ENCODE measurements at places on chromosomes 7 and 10.

GRCh38 chr10:46225597-46225996 lies 61.2 kb upstream of the ANTXRL start:
- DNase-seq = no peak
- H3K27me3 ChIP-seq = no peaks in the 10 kb centered on the region
- H3K4me3 ChIP-seq = no peak overlapping the region
- peaks cover 42% of the 10 kb centered on the region for H3K36me3 ChIP-seq
- no peak overlapping the region for H3K27ac ChIP-seq

DNA sequence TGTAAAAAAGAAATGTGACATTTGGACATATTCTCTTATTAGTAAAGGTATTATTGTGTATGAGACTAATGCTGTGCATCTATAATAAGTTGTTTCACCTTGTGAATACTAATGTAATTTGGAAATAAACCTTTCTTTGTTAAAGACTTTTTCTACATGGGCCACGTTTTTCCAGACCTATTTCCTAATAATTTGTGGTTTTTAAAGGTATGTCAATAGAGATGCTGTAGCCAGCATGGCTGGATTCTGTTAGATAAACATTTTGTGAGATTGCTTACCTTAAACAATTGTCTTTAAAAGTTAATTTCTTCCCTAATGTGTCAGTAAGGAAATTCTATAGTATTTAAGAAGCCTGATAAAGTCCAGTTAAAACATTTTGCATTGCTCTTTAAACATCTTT lies 56.0 kb downstream of the KAT6B start:
- H3K4me1 ChIP-seq = no peaks in the 10 kb centered on the region
- H3K4me3 ChIP-seq = no peak overlapping the region
- no peak overlapping the region for H3K27ac ChIP-seq
- no peak for DNase-seq
- H3K36me3 ChIP-seq = no peaks in the 10 kb centered on the region
- no peaks in the 10 kb centered on the region for H3K27me3 ChIP-seq

- peaks cover 6% of the 10 kb centered on the region for H3K36me3 ChIP-seq
- H3K4me1 ChIP-seq = peaks cover 34% of the 10 kb centered on the region
- no peak for DNase-seq
- no peak overlapping the region for H3K4me3 ChIP-seq
- peaks cover 23% of the 10 kb centered on the region for H3K27me3 ChIP-seq
Measured at GRCh38 chr10:103750836-103751235, 104.5 kb downstream of the SH3PXD2A start.

- DNase-seq = no peak
- no peak overlapping the region for H3K4me3 ChIP-seq
- no peaks in the 10 kb centered on the region for H3K36me3 ChIP-seq
- H3K27me3 ChIP-seq = peaks cover 24% of the 10 kb centered on the region
Measured at GRCh38 chr10:86423739-86424138, 57.1 kb upstream of the GRID1 start.

GRCh38 chr7:74027683-74028320 lies at the start of gene ELN:
ELN (plus strand) TSS chr7:74028173; CDS start chr7:74028188, 15 bp downstream.
- no peak for DNase-seq
- no peak within 1 kb of the TSS for H3K27ac ChIP-seq
- H3K4me3 ChIP-seq = no peak within 1 kb of the TSS

DNA sequence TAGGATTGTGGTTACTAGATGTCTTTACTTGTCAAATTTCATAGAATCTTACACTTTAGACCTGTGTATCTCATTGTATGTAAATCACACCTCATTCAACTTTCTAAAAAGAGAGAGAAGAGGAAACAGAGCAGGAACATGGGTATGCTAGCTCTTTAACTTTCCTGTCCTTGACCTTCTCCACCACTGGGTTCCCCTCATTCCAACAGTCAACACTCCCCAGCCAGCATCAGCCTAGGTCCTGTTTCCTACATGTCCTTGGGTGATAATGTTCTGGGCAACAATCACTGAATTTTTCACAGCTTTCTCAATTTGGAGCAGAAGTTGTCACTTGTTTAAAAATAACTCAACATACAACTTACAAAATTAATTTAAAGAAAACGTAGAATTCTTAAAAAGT lies 9.2 kb upstream of the UNC5B start:
- no peak overlapping the region for H3K4me3 ChIP-seq
- no peaks in the 10 kb centered on the region for H3K4me1 ChIP-seq
- H3K27me3 ChIP-seq = peaks cover 39% of the 10 kb centered on the region
- H3K27ac ChIP-seq = no peak overlapping the region

GRCh38 chr7:23349484-23350157 lies 50.5 kb downstream of the MALSU1 start:
- no peak overlapping the region for H3K4me3 ChIP-seq
- H3K36me3 ChIP-seq = peaks cover 2% of the 10 kb centered on the region
- no peak for DNase-seq
- peaks cover 29% of the 10 kb centered on the region for H3K4me1 ChIP-seq
- H3K27me3 ChIP-seq = peaks cover 24% of the 10 kb centered on the region
- H3K27ac ChIP-seq = no peak overlapping the region

DNA sequence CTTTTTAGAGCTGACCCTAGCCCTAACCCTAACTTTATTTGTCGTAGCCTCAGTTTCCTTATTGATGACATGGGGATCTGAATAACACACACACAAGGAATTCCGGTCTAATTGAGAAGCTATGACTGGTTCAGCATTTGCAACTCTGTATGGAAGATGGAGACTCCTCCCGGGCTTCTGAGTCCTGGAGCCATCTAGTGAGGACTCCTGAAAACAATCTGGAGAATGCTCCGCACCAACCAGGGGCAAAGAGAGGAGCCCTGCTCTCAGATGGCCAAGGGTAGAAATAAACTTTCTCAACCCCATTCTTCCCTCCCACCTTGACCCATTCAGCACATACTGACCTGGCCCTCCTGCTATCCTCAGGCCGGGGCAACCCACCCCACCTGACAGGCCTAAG lies 26.4 kb downstream of the MBL2 start:
- H3K27ac ChIP-seq = no peak overlapping the region
- H3K36me3 ChIP-seq = no peaks in the 10 kb centered on the region
- H3K4me3 ChIP-seq = no peak overlapping the region
- no peaks in the 10 kb centered on the region for H3K27me3 ChIP-seq

DNA sequence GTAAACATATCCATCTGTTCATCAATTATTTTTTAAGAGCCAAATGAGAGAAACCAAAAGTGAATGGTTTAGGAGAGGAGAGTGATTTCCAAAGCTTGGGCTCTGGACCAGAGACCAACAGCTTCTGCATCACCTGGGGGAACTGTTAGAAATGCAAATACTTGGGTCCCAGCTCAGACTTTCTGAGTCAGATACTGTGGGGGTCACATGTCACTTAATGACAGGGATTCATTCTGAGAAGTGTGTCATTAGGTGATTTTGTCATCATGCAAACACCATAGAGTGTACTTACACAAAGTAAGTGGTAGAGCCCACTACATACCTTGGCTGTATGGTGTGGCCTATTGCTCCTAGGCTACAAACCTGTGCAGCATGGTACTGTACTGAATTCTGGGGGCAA lies 128.5 kb upstream of the PRR15 start:
- H3K27me3 ChIP-seq = peaks cover 4% of the 10 kb centered on the region
- peaks cover 3% of the 10 kb centered on the region for H3K4me1 ChIP-seq
- no peak overlapping the region for H3K27ac ChIP-seq
- DNase-seq = no peak

- peaks cover 57% of the 10 kb centered on the region for H3K4me1 ChIP-seq
- H3K4me3 ChIP-seq = peak overlapping the region; percentile 50
- peak; percentile 68 for DNase-seq
- peaks cover 4% of the 10 kb centered on the region for H3K27me3 ChIP-seq
- H3K36me3 ChIP-seq = no peaks in the 10 kb centered on the region
- H3K27ac ChIP-seq = peak overlapping the region; percentile 99
Measured at GRCh38 chr10:43417950-43418768, 9.2 kb upstream of the HNRNPF start.

DNA sequence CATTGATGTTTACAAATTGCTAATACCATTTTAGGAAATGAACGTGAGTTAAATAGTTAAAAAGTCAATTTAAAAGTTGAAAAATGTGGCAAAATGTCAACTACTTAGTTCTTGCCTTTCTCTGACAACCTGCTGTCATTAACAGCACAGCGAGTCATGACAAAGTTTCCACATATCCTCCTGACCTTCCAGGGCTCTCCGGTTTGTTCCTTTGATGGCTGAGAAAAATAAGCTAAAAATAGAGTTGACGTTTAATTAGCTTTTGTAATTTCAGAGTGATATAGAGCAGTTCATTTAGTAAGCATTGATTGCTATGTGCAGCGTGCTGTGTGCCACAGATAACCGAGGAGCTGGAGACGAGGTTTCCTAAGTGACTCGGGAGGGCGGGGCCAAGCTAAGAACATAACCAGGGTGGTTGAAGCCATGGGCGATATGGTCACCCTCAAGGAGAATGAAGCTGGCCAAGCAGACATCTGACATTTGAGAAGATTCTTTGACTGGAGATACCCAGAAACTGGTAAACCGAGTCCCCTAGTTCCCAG lies 47.9 kb downstream of the OGDH start:
- H3K4me3 ChIP-seq = no peak overlapping the region
- no peak for DNase-seq
- H3K27me3 ChIP-seq = no peaks in the 10 kb centered on the region
- no peaks in the 10 kb centered on the region for H3K4me1 ChIP-seq
- peak overlapping the region; percentile 49 for H3K27ac ChIP-seq

- H3K27ac ChIP-seq = no peak overlapping the region
- H3K4me1 ChIP-seq = peaks cover 13% of the 10 kb centered on the region
- no peaks in the 10 kb centered on the region for H3K36me3 ChIP-seq
- no peak for DNase-seq
- H3K27me3 ChIP-seq = peaks cover 23% of the 10 kb centered on the region
Measured at GRCh38 chr10:8359467-8359866, 305.0 kb downstream of the GATA3 start.

GRCh38 chr10:119658274-119658673 lies 7.1 kb downstream of the BAG3 start:
- no peak for DNase-seq
- no peak overlapping the region for H3K27ac ChIP-seq
- peaks cover 56% of the 10 kb centered on the region for H3K4me1 ChIP-seq
- peaks cover 31% of the 10 kb centered on the region for H3K36me3 ChIP-seq

DNA sequence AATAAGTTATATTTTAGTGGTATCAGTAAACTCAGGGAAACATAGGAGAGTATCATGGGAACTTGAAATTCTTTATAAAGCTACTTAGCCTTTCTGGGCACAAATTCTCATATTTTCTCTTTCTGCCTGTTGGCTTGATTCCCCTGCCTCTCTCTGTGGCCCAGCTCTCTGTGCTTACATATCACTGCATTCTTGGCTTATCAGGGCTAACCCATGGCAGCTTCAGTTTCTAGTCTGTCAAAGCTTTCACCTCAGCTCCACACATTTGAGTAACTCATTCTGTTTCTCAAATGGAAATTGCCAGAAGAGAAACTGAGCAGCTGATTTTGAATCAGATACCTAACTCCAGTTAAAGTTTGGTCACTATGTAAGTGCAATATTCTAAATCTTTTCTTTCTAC lies 713.1 kb downstream of the DNAJB9 start:
- no peak overlapping the region for H3K4me3 ChIP-seq
- H3K36me3 ChIP-seq = no peaks in the 10 kb centered on the region
- H3K4me1 ChIP-seq = no peaks in the 10 kb centered on the region
- no peak overlapping the region for H3K27ac ChIP-seq
- no peak for DNase-seq

DNA sequence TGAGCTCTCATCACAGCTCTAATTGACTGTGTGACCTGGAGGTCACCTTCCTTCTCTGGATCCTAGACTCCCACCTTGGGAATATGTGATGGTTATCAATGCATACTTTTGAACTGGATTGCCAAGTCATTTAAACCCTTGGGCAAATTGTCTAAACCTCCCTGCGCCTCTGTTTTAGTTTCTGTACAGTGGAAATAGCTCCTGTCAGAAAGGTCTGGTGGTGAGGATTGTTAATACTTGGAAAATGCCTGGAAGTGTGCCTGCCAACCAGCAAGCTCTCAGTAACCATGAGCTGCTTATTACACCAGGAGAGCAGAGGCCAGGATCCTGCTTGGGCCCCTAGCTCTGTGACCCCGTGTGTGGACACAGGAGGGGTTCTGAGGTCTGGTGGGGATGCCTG lies 108.7 kb upstream of the PPIF start:
- peaks cover 18% of the 10 kb centered on the region for H3K27me3 ChIP-seq
- peaks cover 23% of the 10 kb centered on the region for H3K4me1 ChIP-seq
- no peaks in the 10 kb centered on the region for H3K36me3 ChIP-seq
- no peak overlapping the region for H3K4me3 ChIP-seq
- H3K27ac ChIP-seq = no peak overlapping the region

- H3K36me3 ChIP-seq = peaks cover 2% of the 10 kb centered on the region
- peaks cover 9% of the 10 kb centered on the region for H3K4me1 ChIP-seq
- no peak overlapping the region for H3K27ac ChIP-seq
- no peaks in the 10 kb centered on the region for H3K27me3 ChIP-seq
- no peak overlapping the region for H3K4me3 ChIP-seq
- no peak for DNase-seq
Measured at GRCh38 chr7:110839866-110840265, 251.1 kb upstream of the LRRN3 start.

DNA sequence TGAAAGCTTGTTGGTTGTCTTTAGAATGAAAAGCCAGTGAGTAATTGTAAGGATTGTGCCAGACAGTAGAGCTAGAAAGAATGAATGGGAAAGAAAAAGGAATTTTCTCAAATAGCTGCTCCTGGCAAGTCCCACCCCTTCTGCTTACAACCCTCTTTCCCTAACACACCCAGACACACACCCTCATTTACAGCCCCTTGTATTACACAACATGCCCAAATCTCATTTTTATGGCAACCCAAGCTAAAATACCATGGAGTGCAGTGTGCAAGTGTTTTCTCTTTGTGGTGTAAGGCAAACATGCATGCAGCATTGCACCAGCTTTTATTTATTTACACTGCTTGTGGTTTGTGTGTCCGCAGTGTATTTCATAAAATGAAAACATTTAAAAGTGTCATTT lies 1.5 kb downstream of the PRKAR2B start:
- H3K4me3 ChIP-seq = no peak overlapping the region
- peaks cover 13% of the 10 kb centered on the region for H3K4me1 ChIP-seq
- no peak for DNase-seq
- H3K36me3 ChIP-seq = no peaks in the 10 kb centered on the region
- no peak overlapping the region for H3K27ac ChIP-seq

DNA sequence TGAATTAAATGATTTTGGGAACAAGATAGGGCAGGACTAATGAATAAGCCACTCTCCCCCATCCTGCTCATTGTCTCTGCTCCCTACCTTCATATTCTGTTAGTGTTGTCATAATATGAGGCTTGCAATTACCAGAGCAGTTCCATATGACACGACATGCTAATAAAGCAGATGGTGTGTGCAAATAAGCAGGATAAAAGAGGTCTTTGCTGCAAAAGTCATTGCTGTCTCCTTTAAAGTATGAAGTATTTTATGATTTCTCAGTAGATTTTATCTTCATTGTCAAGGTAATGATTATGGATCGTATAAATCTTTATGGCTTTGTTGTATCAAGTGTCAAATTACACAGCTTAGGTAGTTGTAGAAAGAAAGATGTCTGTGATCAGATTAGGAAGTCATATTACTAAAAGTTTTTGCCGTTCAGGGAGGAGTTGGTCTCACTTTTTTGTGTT lies 114.8 kb downstream of the SDK1 start:
- no peak overlapping the region for H3K4me3 ChIP-seq
- H3K27ac ChIP-seq = no peak overlapping the region
- no peak for DNase-seq
- no peaks in the 10 kb centered on the region for H3K36me3 ChIP-seq
- peaks cover 3% of the 10 kb centered on the region for H3K27me3 ChIP-seq
- no peaks in the 10 kb centered on the region for H3K4me1 ChIP-seq

GRCh38 chr10:110052916-110053315 lies 45.1 kb downstream of the ADD3 start:
- H3K36me3 ChIP-seq = peaks cover 51% of the 10 kb centered on the region
- H3K4me1 ChIP-seq = peaks cover 72% of the 10 kb centered on the region
- no peak for DNase-seq
- no peak overlapping the region for H3K4me3 ChIP-seq
